Stimulated activated CD4-positive, alpha-beta T cell treated with anti-CD3 and anti-CD28 coated beads, Interleukin-1b, Interleukin-23, amount 100 ng/mL, for 24 hours (primary cell): ENCODE measurements at places on chromosomes 1 and 21.

DNA sequence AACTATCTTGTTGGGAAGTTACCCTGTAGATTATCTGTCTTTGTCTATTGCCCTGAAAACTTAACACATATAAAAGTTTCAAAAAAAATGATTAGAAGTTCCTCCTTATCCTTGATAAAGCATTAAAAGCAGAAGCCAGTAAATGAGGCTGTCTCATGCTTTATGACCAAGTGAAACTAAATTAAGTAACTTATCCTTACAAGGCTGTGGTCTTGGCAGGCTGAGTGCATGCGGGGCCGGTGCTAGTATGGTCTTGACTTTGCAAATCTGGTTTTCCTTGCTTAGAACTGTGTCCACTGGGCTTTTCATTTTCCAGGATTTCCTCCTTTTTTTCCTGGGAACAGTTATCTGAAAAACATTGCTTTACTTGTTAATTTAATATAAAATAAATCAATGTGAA lies 43.1 kb downstream of the PCNX2 start:
- DNase-seq = no peak

GRCh38 chr21:27017246-27017645 lies 50.4 kb upstream of the ADAMTS5 start:
- no peak for DNase-seq

GRCh38 chr1:204676043-204676442 lies 9.5 kb downstream of the LRRN2 start:
- no peak for DNase-seq

- no peak for DNase-seq
Measured at GRCh38 chr1:210489491-210489890, 160.8 kb downstream of the HHAT start.

DNA sequence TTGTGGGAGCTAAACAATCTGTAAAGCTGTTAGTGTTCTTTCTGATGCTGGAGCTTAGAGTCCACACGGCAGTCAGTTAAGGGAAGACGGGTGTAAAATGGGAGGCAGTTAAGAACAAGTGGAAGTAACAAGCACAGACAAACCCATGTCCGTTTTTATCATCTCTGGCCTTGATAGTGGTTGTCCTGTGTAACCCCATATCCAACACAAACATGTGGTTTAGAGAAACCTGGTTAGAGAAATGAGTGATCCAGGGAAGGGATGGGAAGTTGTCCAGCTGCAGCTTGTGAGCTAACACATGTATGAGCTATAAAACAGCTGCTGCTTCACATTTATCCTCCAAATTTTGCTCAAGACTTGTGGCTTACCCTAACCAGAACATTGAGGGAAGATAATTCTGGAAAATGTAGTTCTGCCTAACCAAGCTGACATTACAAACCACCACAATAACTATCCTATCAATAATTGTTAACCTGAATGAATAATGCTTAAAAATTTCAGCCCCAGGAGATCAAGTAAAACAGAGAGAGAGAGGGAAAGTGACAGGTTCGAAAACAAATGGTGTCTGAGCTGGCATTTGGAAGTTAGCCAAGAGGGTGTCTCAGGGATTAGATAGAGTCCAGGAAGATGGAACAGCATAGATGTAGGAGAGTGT lies 10.6 kb upstream of the C1orf162 start:
- no peak for DNase-seq

DNA sequence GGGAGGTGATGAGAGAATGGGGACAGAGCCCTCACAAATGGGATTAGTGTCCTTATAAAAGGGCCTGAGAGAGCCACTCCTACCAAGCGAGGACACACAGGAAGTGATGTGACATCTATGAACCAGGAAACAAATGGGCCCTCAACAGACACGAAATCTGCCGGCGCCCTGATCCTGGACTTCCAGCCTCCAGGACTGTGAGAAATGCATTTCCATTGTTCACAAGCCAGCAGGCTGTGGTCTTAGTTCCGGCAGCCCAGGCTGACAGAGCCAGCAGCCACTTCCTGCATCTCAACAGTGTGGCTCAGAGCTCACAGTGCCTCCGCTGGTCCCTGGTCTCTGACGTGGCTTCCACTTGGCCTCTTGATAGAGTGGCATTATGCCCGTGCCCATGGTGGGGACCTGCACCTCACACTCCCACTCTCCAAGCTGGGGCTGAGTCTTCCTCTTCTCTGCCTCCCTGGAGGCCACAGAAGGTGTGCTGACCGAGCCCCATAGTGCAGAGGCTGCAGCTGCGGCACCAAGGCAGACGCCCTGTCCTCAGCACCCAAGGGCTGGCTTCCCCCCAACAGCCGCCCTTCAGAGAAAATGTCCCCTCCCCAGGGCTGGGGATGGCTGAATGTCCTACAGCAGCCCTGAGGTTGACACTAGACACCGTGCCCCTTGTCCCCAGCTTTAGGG lies 44.9 kb downstream of the ACOT7 start:
- no peak for DNase-seq

DNA sequence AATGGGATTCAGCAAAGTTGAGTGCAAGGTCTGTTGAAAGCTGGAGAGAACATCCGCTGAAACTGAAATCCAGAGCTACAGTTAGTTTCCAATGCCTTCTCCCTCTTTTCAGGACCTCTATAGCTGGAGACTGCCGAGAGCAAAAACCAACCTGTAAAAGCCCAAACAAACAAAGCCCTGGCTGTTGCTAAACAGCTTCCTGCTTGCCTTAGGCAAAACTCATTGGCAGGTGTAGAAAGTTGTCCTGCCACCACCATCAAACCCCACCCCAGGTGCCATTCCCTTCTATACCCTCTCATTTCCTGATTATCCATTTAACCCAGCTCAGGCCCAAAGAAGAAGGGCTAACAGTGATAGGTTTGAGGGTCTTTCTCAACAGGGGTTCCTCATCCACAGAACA lies 24.7 kb downstream of the SCYL3 start:
- no peak for DNase-seq
